Esophagus squamous epithelium (tissue), 5 donors: ENCODE measurements at places on chromosomes 5 and 9.

GRCh38 chr5:66779528-66779927 is 183.3 kb downstream of the MAST4 start:
- no peak for DNase-seq

DNA sequence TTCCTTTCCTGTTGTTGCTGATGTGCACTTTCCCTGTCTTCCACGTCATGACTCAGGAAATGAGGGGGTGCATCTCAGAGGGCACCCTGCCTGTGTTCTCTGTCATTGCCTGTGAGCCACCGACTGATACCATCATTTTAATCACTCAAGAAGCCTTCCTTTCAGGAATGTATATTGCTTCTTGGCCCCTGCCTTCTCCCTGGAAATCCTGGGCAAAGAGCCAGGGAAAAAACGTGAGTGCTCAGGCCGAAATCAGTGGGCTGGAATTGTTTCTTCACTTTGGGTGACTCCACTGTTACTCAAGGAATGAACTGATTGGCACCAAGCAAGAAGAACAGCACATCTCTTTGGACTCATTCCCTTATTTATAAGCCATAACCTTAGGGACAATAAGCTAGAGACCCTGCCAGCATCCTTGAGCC is 126.1 kb downstream of the SNX18 start:
- DNase-seq: no peak

DNA sequence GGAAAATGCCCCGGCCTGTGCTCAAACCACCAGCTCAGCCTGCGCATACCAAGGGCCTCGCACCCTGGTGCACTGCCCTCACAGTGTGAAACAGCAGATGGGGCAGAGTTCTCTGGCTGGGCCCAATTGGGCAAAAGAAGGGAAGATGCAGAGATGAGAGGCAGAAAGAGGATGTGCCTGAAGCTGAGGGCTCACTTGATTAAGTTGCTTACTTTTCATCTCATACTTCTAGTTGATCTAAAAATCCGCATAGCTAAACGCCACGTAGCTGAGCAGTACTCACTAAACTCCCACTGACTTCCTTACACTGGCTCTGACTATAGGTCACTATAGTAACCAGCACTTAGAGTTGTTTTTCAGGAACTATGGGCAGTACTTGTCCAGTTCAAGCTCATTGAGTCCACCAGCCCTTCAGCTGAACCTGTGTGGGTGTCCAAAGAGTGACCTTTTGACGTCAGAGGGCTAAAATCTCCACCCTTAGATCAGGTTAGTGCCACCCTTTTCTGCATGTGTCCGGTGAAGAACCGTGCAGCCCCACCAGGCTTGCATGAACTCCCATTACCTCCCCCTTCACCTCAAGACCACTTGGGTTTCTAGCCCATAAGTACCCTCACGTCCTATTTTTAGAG is 215.2 kb downstream of the AUH start:
- no peak for DNase-seq

GRCh38 chr5:68047035-68047434 is 168.5 kb upstream of the PIK3R1 start:
- no peak for DNase-seq

DNA sequence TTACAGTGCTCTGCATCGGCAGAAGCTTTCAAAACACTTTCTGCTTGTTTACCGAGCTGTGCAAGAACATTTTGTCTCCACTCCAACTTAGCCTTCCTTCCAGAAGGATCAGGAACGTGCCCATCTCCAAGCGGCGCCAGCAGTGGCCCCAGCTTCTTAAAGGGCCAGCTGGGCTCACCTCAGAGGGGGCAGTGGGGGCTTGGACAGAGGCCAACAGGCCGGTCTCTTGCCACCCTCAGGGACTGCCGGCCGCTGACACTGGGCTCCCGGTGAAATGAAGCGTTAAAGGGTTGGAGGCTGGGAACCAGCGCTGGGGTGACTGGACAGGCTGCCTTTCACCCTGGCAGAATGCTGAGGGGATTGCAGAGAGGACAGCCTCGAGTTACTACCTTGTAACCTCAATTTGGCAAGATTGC is 67.0 kb upstream of the RNU6ATAC start:
- DNase-seq: no peak

- no peak for DNase-seq
Observed at GRCh38 chr9:91844190-91844589, 105.8 kb downstream of the ROR2 start.

DNA sequence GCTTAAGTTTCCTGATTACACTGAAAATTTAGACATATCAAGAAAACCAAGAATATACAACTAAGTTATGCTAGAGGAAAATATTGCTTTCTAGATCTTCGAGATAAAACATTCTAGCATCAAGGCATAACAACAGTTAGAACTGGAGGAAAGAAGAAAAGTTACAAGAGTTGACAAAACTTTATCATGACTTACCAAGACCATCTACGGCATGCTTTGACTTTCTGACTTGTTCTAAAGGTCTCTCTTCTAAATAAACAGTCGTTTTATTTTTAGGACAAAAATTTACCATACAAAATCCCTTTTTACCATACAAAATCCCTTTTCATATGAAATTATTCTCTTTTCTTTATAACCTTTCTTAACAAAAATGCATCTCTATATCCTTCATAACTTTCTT is 1110.1 kb upstream of the CDH10 start:
- no peak for DNase-seq

GRCh38 chr5:8306288-8306896 is 437.4 kb downstream of the MTRR start:
- DNase-seq: no peak

DNA sequence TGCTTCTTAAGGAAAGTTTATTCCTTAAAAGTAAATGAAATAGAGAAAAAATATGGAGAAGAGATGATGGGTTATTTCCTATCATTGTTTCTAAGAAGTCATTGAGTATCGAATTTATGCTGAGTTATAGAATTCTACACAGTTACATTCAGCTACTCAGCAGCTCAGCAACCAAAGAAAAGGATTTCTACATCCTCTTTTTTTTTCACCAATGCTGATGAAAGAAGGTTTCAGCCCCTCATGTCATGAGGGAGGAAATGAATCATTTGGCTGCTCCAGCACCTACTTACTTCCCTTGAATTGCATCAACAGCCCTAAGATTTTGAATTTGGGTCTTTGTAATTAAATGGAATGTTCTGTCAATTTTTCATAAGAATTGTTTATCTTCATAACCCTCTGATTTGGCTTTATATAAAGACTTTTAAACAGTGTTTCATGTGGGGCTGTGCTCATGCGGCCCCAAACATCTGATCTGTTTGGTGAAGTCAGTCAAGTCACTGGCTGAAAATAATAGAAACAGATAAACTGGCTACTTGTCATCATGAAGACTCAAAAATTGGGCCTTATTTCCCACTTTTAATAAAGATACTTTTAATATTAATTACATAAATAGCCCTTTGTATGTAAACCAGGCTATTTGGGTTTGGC is 18.5 kb upstream of the SNX2 start:
- no peak for DNase-seq

GRCh38 chr9:121529237-121529987 is 29.8 kb upstream of the GGTA1 start:
- DNase-seq: peak; percentile 51

GRCh38 chr9:36559036-36559695 is 13.5 kb upstream of the MELK start:
- DNase-seq: no peak

DNA sequence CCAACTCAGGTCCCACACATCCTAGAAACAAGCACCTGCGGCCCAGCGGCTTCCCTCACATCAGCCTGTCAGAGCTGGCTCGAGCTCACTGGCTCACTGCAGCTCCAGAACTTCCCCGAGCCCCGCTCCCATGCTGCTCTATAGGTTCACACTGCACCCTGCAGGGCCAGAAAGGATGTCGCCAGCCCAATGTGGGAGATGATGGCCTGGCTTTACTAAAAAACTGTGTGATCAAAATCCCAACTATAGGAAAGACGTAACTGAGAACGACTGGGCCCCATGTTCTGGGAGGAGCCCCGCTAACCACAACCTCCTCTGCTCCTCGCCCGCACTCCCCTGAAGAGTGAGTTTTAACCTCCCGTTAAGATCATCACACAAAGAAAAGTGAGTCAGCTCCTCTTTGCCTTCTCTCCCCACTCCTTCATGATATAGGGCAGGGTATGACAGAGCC is 4.6 kb downstream of the SURF4 start:
- no peak for DNase-seq

DNA sequence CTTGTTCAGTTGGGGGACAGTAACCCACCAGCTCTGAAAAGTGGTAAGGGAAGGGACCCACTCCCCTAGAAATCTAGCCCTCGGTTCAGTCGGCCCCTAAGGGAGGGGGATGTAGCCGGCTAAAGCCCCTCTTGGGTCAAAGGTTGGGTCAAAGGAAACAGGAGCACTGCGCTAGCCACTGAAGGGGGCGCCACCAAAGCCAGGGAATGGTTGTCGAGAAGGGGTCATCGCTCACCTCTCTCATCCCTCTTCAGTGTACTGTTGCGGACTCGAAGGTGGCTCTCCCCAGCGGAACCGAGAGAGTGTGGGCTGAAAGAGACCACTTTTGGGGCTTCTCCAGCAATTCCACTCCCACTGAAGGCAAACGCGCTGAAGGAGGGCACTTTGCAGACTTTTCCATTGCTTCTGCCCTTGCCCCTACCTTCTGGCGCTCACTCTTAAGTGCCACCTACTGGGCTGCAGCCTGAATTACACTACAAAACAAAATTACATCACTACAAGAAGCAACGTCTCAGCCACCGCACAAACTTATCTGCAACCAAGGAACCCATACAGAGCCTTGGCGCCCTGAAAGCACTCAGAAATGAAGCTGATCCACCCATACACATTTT is 396.9 kb downstream of the PDE4D start:
- DNase-seq: no peak

DNA sequence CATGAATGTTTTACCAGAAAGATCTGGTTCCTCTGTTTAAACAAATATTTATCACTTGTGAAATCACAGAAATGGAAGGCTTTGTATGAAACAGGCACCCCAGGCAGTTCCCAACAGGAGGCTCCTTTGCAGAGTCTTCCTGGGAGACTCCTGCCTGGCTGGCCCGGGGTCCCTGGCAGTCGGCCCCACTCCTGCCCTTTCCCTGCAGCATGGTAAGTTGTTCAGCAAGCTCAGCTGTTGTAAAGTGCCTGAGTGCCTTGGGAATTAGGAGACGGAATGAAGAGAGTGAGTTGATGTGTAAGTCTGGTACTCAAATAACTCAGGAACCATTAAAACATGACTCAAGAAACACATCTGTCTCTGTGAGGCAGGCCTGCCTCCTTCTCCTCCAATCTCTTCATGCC is 17.5 kb upstream of the LHFPL2 start:
- no peak for DNase-seq

GRCh38 chr5:119930490-119930889 is 301.1 kb downstream of the FAM170A start:
- DNase-seq: no peak

DNA sequence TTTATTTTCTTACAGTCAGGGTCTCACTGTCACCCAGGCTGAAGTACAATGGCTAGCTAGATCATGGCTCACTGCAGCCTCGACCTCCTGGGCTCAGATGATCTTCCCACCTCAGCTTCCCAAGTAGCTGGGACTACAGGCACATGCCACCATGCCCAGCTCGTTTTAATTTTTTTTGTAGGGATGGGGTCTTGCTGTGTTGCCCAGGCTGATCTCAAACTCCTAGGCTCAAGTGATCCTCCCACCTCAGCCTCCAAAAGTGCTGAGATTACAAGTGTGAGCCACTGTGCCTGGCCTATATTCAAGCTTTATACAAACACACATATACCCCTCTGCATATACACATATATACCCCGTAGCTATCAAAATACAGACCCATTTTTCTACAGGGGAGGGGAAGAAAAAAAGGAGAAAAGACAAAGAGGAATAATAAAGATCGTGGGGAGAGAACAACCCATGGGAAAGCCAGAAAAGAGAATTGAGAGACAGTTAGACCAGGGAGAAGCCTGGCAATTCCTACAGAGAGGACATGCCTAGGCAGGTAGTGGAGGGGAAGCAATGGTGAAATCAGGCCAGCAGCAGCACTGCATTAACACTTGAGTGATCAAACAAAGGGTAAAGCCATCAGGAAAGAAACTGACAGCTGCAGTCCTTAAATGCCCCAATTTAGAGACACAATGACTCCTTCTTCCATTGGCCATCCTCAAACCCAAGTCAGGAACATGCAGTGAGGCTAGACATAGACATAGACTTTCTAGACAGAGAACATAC is 102.7 kb downstream of the EFNA5 start:
- no peak for DNase-seq

GRCh38 chr5:62778316-62779009 is 199.8 kb downstream of the LRRC70 start:
- DNase-seq: no peak

DNA sequence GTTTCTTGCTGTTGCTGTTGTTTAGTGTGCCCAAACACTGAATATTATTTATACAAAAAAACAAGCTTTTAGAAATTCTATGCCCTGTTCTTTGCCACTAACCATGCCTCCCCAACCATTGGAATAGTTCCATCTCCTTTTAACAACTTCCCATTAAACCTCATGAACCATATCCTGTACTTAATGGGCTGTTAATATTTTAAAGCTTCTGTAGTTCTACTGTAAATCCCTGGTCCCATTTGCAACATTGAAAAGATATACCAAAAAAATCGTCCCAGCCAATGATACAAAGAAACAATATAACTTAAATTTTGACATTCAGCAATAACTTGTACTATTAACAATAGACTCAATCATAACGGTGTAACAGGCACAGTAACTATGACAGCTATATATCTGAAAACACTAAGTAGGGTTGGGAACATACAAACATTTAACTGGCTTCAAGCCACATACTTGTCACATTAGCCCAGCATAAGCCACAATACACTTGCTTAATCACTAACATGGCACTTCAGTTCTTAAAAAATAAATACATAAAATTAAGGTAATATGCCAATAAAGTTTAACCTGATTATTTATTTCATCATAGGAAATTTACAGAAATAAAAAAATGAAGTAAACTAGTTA is 86.1 kb downstream of the ADAMTS6 start:
- no peak for DNase-seq

GRCh38 chr5:144024545-144024944 is 145.9 kb downstream of the YIPF5 start:
- DNase-seq: no peak

DNA sequence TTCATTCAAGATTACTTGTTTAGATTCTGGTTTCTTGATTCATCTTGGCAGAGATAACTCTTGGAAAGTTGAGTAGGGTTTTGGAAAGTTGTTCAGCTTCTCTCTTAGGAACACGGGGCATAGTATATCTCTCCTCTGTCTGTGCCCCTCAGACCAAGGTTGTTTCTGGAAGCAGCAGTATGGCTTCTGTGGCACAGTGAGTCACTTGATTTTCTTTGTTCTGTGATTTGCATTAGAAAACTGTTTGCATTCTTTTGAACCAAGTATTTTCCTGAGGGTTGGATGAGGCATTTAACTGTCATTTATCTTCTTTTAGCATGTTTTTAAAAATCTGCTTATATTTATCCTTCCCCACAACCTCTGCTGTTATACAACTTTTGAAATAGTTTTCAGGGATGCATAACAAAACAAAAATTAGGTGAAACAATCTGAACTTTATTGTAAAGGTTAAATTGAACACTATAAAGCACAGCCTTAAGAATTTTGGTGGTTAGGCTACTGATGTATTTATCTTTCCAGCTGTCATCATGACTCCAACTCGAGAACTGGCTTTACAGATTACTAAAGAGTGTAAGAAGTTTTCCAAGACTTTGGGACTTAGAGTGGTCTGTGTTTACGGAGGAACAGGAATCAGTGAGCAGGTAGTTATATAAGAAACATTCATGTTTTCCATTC is 26.5 kb downstream of the DDX46 start:
- DNase-seq: no peak

- no peak for DNase-seq
Observed at GRCh38 chr9:6356904-6357303, 28.7 kb downstream of the TPD52L3 start.
